ENCODE measurements at places on chromosomes 5 and 9. TPM values are rescaled to one million over a fixed set of nuclear protein-coding genes. Genes with fewer than 3 reads are reported as not detected.

The STPG3 gene
- not detected for total RNA-seq

The LTC4S gene
- total RNA-seq = 21.7 TPM

GRCh38 chr5:178991190-178992145, 3.7 kb downstream of the GRM6 start:
- DNase-seq = no peak

DNA sequence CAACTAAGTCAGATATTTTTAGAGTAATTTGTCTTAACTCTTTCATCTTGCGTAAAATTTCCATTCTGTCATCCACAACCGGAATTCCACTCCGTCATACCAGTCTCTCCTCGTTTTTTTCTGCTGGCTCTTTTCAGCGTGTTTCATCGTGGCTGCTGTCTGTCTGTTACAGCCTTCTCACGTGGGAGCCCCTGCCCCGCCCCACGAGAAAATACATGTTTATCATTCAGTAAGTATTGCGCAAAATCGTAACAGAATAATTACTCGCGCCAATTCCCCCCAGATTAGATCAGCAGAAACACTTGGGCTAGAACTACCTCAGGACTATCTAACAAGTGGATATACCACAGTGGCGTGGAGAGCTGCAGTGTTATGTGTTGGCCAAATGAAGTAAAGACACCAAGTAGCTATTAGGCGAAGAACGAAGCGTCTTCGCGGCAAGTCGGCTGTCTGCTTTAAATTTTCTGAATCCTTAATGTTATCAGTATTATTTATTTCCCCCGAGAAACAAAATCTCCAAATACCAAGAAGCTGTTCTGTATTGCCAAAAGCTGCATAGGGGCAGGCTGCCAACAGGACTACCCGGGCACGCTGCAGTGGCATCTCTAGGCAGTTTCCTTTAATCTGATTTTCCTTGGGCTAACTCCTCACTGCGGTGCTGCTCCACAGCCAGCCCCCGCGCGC, 566 bp upstream of the FOCAD start:
- peak; percentile 73 for DNase-seq

- DNase-seq = no peak
Observed at GRCh38 chr9:135671591-135672041, 8.5 kb downstream of the LCN9 start.

GRCh38 chr5:65722575-65723403, 784 bp downstream of the NLN start:
- DNase-seq = no peak

All from sciatic nerve (tissue), 2 donors.